ENCODE measurements at places on chromosomes 3 and 15. TPM values are rescaled to one million over a fixed set of nuclear protein-coding genes. Genes with fewer than 3 reads are reported as not detected.

GRCh38 chr3:141529256-141529655, 42.4 kb downstream of the RASA2 start:
- DNase-seq = no peak

GRCh38 chr3:99817437-99818240, at the start of gene CMSS1:
Gene CMSS1, plus strand, starts transcription at chr3:99817862.
- DNase-seq = peak; percentile 98

GRCh38 chr15:23866832-23867231, 179.7 kb upstream of the NDN start:
- no peak for DNase-seq

DNA sequence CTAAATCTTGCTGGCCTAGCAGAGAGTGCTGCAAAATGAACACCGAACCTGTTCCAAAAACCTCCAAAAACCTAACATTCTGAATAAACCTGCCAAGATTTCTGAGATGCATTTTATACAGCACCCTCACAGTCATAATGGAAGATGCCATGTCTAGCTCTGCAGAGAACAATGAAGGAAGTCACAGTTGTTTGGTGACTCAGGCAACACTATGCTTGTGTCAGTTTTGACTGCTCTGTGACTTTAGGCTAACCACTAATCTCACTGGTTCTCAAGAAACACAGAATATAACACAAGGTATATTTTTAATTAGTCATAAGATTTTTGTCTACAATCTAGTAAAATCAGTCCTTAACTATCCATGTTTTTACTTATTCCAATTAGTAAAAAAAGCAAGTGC, 606.6 kb downstream of the TBL1XR1 start:
- DNase-seq = no peak

GRCh38 chr15:95812491-95812890, 518.0 kb upstream of the NR2F2 start:
- no peak for DNase-seq

- no peak for DNase-seq
Measured at GRCh38 chr3:74633021-74633420, 18.6 kb upstream of the CNTN3 start.

- no peak for DNase-seq
Measured at GRCh38 chr3:3127432-3128010, 781 bp downstream of the TRNT1 start.

Gene EEF1AKMT4
- 4.0 TPM for total RNA-seq

Data from mesenteric fat pad (tissue), 1 donor.